A549 treated with DMSO at 1 μM for 4 hours (cell line): ENCODE measurements at places on chromosomes 1 and 21. TPM values are rescaled to one million over a fixed set of nuclear protein-coding genes. Genes with fewer than 3 reads are reported as not detected.

COL11A1 gene
- 1.9 to 4.7 TPM (median 2.7 TPM) in 5 replicates for total RNA-seq

FCGR1A gene
- not detected in 5 replicates for total RNA-seq

CNR2 gene
- total RNA-seq = not detected in 5 replicates

FAM3B gene
- total RNA-seq = not detected in 5 replicates

NOS1AP gene
- total RNA-seq = 0.43 to 0.67 TPM (median 0.56 TPM) in 5 replicates

OPRD1 gene
- 0.03 to 0.06 TPM (median 0.05 TPM) in 5 replicates for total RNA-seq
